Upper lobe of right lung (tissue), 1 donor: ENCODE measurements at places on chromosomes 2 and 18. TPM values are rescaled to one million over a fixed set of nuclear protein-coding genes. Genes with fewer than 3 reads are reported as not detected.

Gene SRD5A2
- total RNA-seq, result not detected

Gene ASB18
- not detected for total RNA-seq

Gene REG1B
- total RNA-seq, result not detected

Gene EPHA4
- 31.9 TPM for total RNA-seq

Gene UPP2
- not detected for total RNA-seq

Gene LHCGR
- not detected for total RNA-seq

Gene AP1S3
- total RNA-seq, result 16.8 TPM

DNA sequence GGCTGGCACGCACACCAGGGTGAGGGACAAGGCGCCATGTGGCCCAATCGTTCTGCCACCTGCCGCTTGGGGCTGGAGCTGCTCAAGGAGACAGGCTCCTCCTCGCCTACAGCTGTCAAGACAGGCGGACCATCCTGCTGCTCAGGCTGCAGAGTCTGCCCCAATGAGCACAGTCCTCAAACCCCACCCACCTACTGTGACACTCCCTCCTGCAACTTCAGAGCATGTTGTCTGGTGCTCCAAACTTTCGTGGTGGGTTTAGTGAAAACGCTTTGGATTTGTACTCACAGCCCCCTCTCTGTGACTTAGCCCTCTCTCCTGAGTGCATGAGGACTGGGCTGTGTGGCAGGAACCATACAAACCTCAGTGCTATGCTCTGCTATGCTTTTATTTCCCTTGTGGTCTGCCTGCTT lies 23.2 kb upstream of the SLC35F6 start:
- no peaks in the 10 kb centered on the region for H3K36me3 ChIP-seq
- peaks cover 12% of the 10 kb centered on the region for H3K4me1 ChIP-seq
- no peak overlapping the region for H3K27ac ChIP-seq
- DNase-seq, result no peak
- H3K4me3 ChIP-seq, result no peak overlapping the region

- no peaks in the 10 kb centered on the region for H3K36me3 ChIP-seq
- H3K27me3 ChIP-seq, result no peaks in the 10 kb centered on the region
- no peak for DNase-seq
- no peak overlapping the region for H3K4me3 ChIP-seq
Measured at GRCh38 chr2:221943076-221943810, 355.6 kb downstream of the PAX3 start.

- H3K4me3 ChIP-seq, result no peak overlapping the region
- no peaks in the 10 kb centered on the region for H3K27me3 ChIP-seq
- DNase-seq, result no peak
- H3K36me3 ChIP-seq, result no peaks in the 10 kb centered on the region
Measured at GRCh38 chr18:13984080-13984479, 68.7 kb upstream of the MC2R start.

GRCh38 chr18:9951022-9951859 lies 37.4 kb downstream of the VAPA start:
- H3K27ac ChIP-seq, result peak overlapping the region; percentile 1
- no peaks in the 10 kb centered on the region for H3K27me3 ChIP-seq
- H3K36me3 ChIP-seq, result peaks cover 92% of the 10 kb centered on the region
- no peak for DNase-seq

GRCh38 chr2:201918616-201919307 lies 112.4 kb downstream of the CDK15 start:
- no peaks in the 10 kb centered on the region for H3K36me3 ChIP-seq
- no peak for DNase-seq
- H3K27ac ChIP-seq, result no peak overlapping the region

- H3K36me3 ChIP-seq, result no peaks in the 10 kb centered on the region
- peaks cover 12% of the 10 kb centered on the region for H3K27me3 ChIP-seq
- H3K27ac ChIP-seq, result no peak overlapping the region
- peaks cover 8% of the 10 kb centered on the region for H3K4me1 ChIP-seq
Measured at GRCh38 chr18:61334951-61335683, 1.9 kb downstream of the CDH20 start.
